ENCODE measurements at places on chromosomes 11 and 22.
A peak's percentile ranks its signal among the peaks of the same experiment; 100 is the strongest.

GRCh38 chr11:69598147-69598546 is 42.8 kb upstream of the CCND1 start:
- peak; percentile 6 for DNase-seq

DNA sequence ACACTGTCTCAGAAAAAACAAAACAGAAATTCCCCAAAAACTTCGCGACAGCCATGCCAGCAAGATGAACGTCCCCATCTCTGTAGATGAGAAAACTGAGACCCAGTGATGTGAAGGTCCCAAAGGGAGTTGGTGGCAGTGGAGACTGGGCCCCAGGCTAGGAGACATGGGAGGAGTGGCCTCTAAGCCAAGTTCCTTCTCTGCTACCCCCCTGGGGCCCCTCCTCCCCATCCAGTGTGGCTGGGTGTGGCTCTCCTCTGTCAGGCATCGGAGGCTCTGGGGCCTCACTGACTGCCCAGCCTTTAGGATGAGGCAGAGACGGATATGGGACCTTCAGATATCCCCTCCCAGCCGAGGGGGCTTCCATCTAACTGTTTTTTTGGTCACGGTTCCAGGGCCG is 9.8 kb downstream of the RELT start:
- peak; percentile 62 for DNase-seq

GRCh38 chr22:49431551-49431950 is 396.1 kb downstream of the BRD1 start:
- peak; percentile 46 for DNase-seq

- DNase-seq = peak; percentile 23
Observed at GRCh38 chr22:29914991-29915533, 32.1 kb downstream of the MTMR3 start.

GRCh38 chr11:92663539-92663938 is 305.9 kb upstream of the MTNR1B start:
- no peak for DNase-seq

DNA sequence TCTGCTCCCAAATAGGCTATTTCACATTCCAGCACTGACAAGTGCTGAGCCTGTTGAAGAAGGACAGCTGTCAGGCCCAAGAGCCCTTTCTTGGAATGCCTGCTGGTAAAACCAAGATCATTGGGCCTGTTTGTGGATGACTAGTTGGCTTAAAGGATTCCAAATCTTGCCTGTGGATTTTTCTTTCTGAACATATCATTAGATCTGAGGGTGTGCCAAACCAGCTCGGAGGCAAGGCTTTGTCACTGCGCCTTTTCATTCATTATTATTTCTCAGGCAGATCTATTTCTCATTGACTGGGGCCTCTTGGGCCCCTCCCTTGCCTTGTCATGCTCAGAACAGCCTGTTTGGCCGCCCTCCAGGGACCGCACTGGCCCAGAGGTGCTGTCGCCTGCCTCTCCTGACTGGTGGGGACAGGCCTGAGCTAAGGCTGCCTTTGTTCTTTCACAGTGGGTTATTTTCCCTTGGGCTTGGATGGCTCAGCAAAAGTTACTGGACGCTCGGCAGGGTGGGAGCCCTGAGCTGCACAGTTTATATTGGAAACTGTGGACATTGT is 222.7 kb upstream of the SESN3 start:
- DNase-seq = no peak

DNA sequence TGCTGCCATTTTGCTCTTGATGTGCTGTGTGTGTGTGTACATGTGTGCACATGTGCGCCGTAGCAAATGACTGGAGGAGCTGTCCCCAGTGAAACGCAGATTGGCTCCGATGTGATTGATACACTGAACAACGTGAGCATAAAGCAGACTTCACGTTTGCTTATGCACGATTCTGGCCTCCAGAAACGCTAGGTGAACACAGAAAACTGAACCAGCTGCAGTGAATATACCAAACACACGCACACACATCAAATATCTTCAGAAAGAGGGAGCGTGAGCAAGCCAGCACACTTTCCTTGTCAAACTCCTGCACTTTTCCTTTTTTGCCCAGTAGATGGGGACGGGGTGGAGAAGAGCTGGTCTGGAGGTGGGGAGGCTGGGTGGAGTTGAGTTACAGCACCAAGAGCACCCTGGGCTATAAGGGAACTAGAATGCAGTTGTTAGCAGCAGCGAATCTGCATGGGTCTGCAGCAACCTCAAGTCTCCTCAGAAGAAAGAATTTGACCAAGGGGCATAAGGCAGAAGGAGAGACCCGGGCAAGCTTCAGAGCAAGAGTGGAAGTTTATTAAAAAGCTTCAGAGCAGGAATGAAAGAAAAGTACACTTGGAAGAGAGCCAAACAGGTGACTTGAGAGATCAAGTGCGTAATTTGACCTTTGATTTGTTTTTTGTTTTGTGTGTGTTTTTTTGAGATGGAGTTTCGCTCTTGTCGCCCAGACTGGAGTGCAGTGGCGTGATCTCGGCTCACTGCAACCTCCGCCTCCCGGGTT is 77.8 kb upstream of the CADM1 start:
- DNase-seq = peak; percentile 3

- DNase-seq = no peak
Observed at GRCh38 chr11:112925516-112926310, 35.5 kb upstream of the NCAM1 start.
